ENCODE measurements at places on chromosomes 5 and 9. TPM values are rescaled to one million over a fixed set of nuclear protein-coding genes. Genes with fewer than 3 reads are reported as not detected.

The UHRF2 gene
- total RNA-seq = 52.1 TPM

- DNase-seq = no peak
Measured at GRCh38 chr9:129163753-129164152, 14.3 kb downstream of the IER5L start.

The KIF12 gene
- total RNA-seq = 8.4 TPM

GRCh38 chr9:105757496-105758251 is 63.3 kb downstream of the TMEM38B start:
- DNase-seq = no peak

DNA sequence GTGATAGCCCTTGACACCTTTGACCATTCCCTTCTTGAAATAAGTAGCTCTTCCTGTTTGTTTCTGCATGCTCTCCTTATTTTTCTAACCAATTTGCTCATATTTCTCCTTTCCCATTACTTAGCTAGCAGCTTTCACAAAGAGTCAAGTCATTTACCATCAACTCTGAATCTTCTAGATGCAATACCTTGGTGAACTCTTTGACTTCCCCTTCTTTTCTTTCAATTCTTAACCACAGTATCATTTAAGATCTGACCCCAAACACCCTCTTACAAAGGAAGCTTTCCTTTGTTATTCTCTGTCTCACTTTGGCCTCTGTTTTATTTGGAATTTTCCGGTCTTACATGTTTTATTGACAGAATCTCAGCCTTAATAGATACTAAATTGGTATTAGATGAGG is 14.0 kb downstream of the NFX1 start:
- DNase-seq = no peak
